Esophagus muscularis mucosa (tissue), 4 donors: ENCODE measurements at places on chromosomes 4 and X. TPM values are rescaled to one million over a fixed set of nuclear protein-coding genes. Genes with fewer than 3 reads are reported as not detected.

Gene FMR1NB
- total RNA-seq = not detected

Gene MAGEA2B
- not detected for total RNA-seq

Gene TMSB15B
- total RNA-seq = 4.5 TPM

Gene F8A3
- total RNA-seq = 9.4 TPM

Gene NLRP2B
- not detected for total RNA-seq

Gene CENPVL3
- not detected for total RNA-seq

Gene ARMCX4
- total RNA-seq = 4.2 TPM

Gene CDKL5
- 6.5 TPM for total RNA-seq
